B cell (primary cell): ENCODE measurements at places on chromosomes 6 and 20.
A peak's percentile ranks its signal among the peaks of the same experiment; 100 is the strongest.

DNA sequence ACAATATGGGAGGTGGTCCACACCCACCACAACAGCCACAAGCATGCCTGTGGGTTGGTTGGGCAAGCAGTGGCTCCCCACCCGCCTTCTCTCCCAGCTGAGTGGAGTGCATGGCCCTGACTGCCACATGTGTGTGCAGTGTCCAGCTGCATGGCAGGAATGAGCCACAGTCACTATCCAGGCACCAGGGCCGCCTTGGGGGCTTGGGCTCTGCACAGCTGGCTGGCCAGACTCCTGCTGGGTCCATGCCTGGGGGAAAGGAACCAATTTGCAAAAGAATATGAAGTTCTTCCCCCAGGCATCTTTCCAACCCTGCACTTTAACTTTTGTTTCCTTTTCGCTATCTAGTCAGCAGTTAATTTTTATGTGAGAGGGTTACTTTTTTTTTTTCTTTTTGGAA lies 11.6 kb upstream of the ASCC3 start:
- DNase-seq, result no peak

- DNase-seq, result no peak
These were observed 188.6 kb upstream of the RREB1 start for GRCh38 chr6:6919173-6919572.

- no peak for DNase-seq
These were observed 173.2 kb downstream of the CDH26 start for GRCh38 chr20:60131375-60131774.

DNA sequence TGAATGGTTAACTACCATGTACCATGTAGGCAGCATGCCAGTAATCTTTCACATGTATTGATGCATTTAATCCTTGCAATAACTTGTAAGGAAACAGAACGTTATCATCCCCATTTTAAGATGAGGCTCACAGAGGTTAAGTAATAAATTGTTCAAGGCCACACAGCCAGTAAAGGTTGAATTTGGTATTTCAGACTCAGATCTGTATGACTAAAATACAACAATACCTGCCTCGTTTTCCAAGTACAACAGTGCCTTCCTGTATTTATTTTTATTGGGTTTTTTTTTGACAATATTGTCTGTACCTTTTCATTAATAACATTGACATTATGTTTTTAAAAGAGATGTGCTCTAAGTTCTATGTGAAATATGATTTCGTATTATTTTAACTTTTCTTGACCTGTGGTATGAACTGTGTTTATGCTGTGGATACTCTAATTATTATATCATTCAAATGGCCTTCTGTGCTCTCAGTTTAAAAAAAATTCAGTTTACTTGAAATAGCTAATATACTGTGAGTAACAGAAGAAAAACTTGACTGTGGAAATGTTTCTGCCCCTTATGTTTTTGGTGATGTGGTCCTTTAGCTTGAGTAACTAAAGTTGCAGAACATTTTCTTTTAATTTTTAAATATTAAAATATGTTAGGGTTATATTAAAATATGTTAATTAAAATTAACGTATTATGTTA lies 39.7 kb downstream of the XRN2 start:
- no peak for DNase-seq

GRCh38 chr20:50717974-50718761 lies 13.2 kb upstream of the PARD6B start:
- DNase-seq, result no peak

- DNase-seq, result no peak
These were observed 195.1 kb downstream of the BMP7 start for GRCh38 chr20:57071283-57071731.

DNA sequence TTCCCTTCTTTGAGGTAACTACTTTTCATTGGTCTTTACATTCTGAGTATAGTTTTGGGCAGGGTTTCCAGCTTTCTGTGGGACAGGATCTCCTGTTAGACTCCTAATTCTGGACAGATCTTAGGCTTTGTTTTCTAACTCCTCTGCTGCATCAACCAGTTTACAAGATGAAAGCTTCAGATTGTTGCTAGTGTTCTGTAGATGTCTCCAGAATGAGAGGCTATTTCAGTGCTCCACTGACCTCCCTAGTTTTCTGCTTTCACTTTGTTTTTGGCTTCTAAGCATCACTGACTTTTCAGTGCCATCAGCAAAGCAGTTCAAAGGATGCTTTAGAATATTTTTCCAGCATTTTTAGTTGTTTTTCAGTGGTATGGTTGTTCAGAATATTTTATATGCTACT lies 101.4 kb downstream of the LIN28B start:
- no peak for DNase-seq

- no peak for DNase-seq
These were observed 58.4 kb downstream of the SYTL3 start for GRCh38 chr6:158708239-158708638.

- DNase-seq, result no peak
These were observed 31.0 kb upstream of the ZNFX1 start for GRCh38 chr20:49308875-49309274.

GRCh38 chr20:10856237-10857015 lies 182.6 kb upstream of the JAG1 start:
- DNase-seq, result no peak

- DNase-seq, result no peak
These were observed 154.6 kb downstream of the ADAT2 start for GRCh38 chr6:143295932-143296331.

- DNase-seq, result no peak
These were observed 61.2 kb downstream of the VEGFA start for GRCh38 chr6:43831191-43831590.

DNA sequence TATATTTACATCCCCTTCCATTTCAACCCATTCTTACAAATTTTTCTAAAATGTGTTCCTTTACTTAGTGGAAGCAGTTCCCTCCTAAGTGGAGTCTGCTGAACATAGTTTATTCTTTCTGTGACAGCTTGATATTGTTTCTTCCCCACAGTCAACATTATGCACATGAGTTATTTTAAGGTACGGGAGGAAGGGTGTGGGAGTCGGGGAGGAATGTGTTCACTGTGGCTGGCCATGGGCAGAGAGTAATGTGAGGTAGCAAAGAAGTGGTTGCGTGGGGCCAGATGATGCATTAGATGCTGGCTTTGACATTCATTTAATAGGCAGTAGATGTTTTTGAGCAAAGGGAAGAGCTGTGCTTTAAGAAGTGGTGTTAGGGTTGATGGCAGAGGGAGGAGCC lies 98.5 kb downstream of the ARMC2 start:
- no peak for DNase-seq

GRCh38 chr6:19538096-19538495 lies 299.1 kb upstream of the ID4 start:
- no peak for DNase-seq

GRCh38 chr6:165301372-165302246 lies 7.8 kb downstream of the C6orf118 start:
- no peak for DNase-seq

GRCh38 chr20:24608926-24609667 lies 139.7 kb downstream of the SYNDIG1 start:
- peak; percentile 13 for DNase-seq

DNA sequence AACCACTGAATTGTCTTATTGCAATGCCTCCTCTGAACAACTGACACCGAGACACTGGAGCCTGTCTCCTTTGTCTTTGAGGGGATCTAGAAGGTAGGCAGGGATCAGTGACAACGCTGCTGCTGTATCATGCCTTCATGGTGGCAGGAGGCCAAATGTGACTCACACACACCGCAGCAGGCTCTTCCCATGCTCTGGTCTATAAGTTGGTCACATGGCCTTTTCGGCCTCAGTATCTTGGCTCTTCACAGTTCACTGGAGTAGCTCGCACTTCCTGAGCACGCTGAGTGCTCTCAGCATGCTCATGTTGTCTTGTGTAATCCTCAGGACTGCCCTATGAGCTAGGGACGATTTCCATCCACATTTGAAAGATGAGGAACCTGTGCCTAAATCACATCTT lies 167.4 kb upstream of the PCSK2 start:
- DNase-seq, result no peak

DNA sequence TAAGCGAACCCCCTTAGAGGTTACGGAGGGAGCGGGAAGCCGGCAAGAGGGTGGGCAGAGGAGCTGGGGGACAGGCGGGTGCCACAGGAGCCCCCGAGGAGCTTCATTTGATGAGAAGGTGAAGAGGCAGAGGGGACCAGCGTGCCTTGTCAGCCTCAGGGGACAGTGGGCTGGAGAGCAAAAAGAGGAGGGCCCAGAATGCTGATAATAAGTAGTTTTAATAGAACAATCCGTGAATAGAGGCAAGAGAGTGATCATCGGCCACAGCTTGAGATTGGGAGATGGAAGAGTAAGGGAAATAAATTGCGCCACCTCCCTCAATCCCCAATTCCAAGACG lies 1.3 kb downstream of the COL19A1 start:
- no peak for DNase-seq

- DNase-seq, result no peak
These were observed 56.6 kb upstream of the TBC1D7 start for GRCh38 chr6:13384966-13385365.

DNA sequence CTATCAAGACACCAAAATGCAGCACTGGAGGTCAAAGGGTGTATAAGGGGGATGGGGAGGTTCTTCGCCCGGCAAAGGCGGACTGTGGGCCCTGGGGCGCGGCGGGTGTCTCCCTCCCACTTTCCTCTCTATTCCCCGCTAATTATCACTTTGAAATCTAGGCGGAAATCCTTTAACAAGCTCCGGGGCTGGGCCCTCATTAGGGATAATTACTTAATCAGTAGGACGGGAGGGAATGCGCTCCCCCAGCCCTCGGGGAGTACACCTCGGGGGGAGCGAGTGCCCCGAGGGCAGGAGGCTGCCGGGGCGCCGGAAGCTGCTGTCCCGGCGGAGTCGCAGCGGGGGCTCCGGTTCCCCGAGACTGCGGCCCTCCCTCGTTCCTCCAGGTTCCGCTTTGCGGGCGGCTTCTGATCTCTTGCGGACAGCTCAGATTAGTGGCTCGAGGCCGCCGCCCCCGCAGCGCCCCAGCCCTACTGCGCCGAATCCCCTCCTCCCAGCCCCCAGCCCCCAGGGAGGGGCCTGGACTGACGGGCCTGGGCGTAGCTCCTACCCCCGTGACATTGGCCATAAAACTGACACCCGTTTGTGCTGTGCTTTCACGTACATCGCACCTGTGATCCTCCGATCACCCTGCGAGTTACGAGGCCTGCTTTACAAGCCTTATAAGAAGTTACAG lies 14.7 kb downstream of the MUCL3 start:
- DNase-seq, result peak; percentile 88

DNA sequence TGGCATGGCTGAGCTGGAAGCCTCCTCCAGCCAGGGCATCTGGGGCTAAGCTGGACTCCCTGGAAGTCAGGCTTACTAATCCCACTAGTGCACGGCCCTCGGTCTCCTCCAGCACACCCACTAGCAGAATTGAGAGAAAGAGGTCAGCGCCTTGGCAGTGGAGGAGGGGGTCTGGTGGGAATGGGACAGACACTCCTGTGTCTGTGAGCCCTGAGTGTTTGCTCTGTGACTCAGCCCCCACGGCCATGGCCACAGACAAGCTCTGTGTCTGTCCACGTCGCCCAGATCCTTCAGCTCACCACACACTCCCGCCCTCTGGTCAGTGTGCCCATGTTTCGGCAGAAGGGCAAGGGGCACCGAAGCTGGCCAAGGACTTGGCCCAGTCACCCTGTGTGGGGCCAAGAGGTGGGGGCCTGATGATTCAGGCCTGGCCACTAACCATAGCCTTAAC lies 8.8 kb downstream of the MDFI start:
- DNase-seq, result no peak

- no peak for DNase-seq
These were observed 221.2 kb upstream of the QKI start for GRCh38 chr6:163193326-163193725.

- no peak for DNase-seq
These were observed 188.7 kb downstream of the RFPL4B start for GRCh38 chr6:112535816-112536215.
